Fibroblast of skin of left biceps (primary cell): ENCODE measurements at places on chromosomes 6 and 20.

DNA sequence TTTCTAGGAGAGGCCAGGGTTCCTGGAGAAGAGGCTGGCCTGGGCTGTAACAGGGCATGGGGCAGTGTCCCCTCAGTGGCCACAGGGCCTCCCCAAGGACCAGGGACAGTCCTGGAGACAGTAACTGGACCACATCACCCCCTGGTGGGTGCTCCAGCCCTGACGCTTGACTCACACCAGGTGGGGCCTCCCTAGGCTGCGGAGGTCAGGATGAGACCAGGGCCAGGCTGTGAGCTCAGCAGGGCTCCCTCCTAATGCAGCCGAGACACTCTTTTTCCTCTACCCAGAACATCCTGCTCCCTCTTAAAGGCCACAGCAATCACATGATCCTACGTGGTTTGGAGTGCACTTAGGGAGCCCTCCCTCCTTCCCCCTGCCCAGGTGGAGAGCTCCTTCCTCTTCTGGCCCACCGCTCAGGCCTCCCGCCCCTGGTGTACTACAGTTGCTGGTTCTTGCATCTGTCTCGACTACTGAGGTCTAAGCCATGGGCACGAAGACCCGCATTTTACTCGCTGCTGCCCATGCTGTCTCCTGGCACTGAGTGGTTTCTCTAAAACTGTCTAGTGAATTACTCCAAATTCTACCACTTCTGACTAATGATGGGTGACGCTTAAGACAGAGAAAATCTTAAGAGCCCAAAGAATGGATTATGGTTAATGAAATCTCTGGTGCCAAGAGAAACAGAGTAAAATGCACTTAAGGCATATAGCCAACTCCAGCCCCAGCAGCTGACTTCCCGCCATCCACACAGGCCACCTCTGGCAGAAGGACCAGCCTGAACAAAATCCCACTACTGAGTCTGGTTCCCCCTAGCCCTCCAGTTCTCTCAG is 166.1 kb upstream of the CST7 start:
- DNase-seq, result no peak

DNA sequence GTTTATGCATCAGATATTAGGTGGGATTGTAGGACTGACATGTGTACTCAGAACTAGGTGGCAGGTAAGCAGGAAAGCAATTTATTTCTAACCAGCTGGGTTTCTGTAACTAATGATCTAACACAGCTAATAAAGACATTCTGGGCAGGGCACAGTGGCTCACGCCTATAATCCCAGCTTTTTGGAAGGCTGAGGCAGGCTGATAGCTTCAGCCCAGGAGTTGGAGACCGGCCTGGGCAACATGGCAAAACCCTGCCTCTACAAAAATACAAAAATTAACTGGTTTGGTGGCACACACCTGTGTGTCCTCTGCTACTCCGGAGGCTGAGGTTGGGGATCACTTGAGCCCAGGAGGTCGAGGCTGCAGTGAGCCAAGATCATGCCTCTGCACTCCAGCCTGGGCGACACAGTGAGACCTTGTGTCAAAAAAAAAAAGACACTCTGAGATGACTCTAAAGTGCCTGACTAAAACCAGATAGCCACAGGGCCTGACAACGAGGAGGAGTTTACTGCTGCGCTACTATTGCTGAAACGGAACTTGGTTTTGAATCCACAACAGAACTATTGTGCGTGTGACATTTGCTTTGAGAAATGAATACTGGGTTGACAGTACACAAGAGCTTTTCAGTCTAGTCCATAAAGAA is 29.2 kb upstream of the CEP85L start:
- DNase-seq, result no peak

- no peak for DNase-seq
These were observed 120.6 kb upstream of the TMEM181 start for GRCh38 chr6:158439255-158439654.

DNA sequence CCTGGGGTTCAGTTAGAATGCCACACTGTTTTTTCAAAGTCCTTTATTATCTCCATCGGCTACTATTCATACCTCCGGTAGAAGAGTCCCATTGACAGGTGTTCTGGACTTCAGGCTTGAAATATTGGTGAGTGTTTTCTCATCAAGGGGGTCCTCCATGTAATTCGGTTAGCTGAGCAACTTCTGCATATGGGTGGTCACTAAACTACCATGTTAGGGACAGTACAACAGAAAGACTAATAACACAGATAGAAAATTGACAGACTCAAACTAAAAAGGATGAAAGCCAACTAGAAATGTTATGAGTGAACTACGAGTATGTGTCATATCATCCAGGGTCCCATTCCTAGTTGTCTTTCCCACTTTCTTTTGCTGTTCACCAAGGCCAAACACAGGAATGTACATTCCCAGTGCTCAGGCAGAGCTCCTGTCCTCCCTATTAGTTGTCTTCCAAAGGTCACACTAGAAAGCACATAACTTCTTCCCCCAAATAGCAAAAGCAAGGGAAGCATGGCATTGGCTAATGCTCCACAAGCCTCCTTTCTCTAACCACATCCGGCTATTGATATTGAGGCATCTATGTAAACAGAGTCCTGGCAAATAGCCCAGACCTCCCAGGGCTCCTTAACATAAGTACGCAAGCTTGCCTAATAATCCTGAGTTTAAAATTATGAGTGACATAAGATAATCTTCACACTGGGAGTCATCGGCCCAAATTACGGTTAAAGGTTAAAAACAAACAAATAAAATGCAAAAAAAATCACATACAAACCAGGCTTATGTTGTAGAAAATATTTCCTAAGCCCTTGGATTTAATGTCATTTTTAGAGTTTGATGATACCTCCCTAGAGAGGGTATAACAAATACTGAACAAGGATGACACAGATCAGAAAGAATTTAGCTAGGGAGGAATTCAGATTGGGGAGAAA is 13.2 kb downstream of the CCN2 start:
- no peak for DNase-seq

- no peak for DNase-seq
These were observed 22.6 kb upstream of the SYNDIG1 start for GRCh38 chr20:24446811-24447210.

GRCh38 chr6:12012038-12012557 is at the start of gene HIVEP1:
Gene HIVEP1 (plus strand): TSS chr6:12012312. CDS start chr6:12015629, 3,317 bp downstream.
- DNase-seq, result no peak
